ENCODE measurements at places on chromosomes 1 and 21.

GRCh38 chr1:150001415-150001814, 9.1 kb downstream of the OTUD7B start:
- no peak for DNase-seq

DNA sequence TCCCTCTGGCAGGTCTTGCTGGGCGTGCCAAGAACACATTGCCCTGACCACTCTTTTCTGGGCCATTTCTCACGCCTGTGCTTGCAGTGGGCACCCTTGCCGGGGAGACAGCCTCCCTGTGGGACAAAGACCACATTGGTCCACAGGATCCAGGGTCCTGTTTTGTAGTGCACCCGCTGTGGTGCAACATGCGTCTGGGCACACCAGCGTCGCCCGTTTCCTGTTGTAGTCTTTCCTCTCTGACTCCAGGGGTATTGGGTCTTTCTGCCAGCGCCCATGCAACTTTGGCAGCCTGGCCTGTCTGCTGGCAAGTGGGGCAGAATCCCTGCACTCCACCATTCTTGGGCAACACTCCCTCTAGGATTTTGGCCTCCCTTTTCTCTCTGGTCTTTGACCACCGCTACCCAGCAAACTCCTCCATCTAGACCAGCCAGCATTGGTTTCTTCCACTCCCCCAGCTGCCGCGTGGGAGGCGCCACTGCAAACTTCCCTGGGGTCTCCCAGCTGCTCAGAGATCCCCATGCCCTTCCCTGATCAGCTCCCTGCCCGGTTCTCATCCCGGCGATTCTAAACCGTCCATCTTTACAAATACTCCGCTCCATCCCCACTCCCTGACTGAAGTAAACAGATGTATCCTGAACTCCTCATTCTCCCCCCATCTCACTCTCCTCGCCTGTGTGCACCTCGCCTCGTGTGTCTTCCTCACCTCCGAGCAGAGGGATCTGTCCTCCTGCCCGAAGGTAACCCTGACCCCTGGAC, 1.2 kb upstream of the TPRG1L start:
- DNase-seq = no peak

DNA sequence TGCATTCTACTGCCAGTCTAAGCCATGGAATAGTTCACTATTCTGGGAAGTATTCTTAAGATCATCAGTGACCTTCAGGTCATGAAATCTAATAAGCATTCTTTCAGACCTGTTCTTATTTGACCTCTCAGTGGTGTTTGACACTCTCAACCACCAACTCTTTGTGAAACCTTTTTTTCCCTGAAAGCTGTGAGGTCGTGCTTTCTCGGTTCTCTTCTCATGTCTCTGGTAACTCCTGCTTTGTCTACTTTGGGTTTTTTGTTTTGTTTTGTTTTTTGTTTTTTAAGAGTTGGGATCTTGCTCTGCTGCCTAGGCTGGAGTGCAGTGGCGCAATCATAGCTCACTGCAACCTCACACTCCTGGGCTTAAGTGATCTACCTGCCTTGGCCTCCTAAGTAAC, 56.3 kb downstream of the POU2F1 start:
- no peak for DNase-seq

- no peak for DNase-seq
These were observed 19.5 kb downstream of the SUSD4 start for GRCh38 chr1:223344491-223344890.

DNA sequence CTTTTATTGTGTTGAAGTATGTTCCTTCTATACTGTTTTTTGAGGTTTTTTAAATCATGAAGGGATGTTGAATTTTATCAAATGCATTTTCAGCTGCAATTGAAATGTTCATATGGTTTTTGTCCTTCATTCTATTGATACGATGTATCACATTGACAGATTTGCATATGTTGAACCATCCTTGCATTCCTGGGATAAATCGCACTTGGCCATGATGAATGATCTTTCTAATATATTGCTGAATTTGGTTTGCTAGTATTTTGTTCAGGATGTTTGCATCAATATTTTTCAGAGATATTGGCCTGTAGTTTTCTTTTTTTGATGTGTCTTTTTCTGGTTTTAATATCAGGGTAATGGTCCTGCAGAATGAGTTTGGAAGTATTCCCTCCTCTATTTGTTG, 214.0 kb downstream of the LMO4 start:
- no peak for DNase-seq

DNA sequence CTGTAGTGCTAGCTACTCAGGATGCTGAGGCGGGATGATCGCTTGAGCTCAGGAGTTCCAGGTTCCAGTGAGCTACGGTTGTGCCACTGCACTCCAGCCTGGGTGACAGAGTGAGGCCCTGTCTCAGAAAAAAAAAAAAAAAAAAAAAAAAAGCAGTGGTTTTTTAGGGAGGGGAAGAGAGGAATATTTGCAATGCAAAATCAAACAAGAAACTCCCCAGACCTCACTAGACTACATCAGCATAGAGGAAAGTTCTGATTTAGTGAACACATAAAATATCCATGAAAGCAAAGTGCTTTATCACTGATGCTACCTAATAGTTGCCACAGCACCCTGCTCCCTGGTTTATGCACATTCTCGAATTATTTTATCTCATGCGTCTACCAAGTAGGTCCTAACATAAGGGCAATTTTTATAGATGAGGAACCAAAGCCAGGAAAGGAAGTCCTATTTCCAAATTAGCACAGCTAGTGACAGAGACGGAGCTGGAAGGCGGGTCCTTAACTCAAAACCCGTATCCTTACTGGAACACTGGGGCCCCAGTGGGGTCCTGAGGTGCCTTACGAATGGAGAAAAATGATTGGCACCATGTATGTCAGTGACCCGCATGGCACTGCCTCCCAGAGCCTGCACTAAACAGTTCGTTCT, 50.7 kb upstream of the GPR157 start:
- no peak for DNase-seq

DNA sequence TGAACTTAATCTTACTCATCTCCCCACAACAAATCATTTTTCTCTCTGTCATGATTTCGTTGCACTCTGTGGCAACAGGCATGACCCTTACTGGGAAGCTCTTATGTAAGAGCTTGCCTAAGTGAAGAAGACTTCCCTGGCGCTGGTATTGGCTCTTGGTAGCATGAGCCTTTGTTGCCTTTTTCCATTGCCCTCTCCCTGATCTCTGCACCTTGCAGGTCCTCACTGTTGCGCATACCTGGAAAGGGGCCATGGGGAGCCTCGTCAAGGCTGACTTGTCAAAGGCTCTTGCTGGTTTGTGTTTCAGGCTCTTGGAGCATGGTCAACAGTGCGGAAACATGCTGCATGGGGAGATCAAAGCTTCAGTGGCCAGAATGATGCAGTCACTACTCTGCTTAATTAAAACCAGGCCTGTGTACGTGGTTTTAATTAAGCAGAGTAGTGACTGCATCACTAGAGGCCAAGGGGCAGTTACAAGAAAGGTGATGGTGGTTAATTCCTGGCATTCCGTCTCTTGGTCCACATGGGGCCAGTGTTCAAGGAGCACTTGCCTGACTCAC, 141.3 kb downstream of the SPATA46 start:
- DNase-seq = peak; percentile 27

DNA sequence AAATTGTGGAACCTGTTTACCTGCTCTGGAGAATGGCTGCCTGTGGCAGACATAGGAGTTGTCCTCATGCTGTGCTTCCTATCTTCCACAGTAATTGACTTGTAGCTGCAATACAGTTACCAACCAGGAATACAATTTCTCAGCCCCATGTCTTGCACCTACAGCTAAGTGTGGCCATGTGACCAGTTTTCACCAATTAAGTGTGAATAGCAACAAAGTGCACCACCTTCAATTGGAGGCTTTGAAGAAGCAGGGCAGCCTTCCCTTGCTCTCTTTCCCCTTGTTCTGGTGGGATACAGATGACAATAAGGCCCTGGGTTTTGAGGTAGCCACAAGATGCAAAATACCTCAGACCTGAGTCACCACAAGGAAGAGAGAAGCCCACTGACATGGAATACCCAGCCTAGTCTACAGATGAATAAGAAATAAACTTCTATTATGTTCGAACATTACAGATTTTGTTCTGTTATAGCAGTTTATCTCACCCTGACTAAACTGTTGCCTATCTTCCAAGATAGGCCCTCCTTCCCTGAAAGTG, 70.2 kb upstream of the S1PR1 start:
- DNase-seq = no peak

DNA sequence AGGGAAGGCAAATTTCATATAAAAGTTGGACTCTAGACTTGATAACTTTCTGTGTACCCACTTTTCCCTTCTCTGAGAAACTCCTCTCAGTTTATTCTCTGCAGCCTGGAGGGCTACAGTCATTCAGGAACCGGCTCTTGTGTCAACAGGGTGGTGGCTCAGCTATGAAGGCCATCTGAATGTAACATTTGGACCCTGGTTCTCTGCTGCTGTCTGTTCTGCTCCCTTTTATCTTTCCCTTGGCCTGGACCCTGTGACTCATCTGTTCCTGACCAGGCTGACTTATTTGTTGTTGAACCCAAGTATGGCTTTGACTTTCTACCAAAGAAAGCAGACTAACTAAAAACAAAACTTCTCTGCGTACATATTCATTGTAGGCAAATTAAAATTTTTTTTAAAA, 75.4 kb downstream of the CENPF start:
- DNase-seq = no peak

- no peak for DNase-seq
These were observed 8.3 kb downstream of the SUSD4 start for GRCh38 chr1:223355699-223356098.

GRCh38 chr1:109750241-109750882, 9.5 kb upstream of the GSTM3 start:
- no peak for DNase-seq

DNA sequence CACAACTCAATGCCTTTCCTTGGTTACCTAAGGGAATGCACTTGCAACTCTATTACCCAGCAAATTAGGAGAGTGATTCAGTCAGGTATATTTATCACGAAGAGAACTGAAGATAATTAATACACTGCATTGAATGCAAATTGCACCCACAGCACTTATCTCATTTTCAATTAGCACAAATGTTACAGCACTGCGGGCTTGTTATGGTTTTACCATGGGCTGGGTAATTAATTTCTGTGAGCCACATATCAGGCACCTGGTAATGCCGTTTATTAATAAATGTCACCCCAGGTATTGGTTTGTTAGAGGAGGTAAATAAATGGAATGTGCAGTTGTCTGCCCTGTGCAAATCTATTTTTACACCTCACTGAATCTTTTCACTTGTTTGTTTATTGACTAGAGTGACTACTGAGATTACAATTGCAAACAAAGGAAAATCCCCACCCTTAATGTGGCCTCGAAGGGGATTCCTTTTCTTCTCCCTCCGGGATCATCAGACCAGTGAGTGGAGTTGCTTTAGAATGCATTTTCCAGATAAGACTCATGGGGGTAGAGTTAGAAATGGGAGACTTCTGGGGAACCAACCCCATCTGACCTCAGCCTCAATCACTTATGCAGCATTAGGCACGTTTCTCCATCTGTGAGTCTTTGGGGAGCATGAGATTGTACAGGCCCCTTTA, 269.3 kb downstream of the RPS6KC1 start:
- DNase-seq = peak; percentile 63

DNA sequence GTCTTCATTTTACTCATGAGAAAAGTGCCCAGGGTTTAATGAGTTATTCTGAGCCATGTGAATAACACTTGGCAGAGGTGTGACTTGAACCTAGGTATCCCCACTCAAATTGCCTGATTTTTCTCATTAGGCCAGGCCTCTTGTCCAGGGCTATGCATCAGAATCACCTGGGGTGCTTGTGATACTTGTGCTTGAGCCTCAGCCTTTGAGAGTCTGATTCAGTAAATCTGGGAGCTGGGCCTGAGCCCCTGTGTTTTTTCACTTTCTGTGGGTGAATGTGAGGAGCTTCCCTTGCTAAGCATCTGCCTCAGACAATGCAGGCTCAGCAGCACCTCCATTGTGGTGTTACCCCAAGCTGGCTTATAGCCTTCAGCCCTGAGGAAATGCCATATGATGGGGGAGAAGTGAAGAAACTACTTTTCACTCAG, 127.1 kb downstream of the S1PR1 start:
- DNase-seq = no peak

DNA sequence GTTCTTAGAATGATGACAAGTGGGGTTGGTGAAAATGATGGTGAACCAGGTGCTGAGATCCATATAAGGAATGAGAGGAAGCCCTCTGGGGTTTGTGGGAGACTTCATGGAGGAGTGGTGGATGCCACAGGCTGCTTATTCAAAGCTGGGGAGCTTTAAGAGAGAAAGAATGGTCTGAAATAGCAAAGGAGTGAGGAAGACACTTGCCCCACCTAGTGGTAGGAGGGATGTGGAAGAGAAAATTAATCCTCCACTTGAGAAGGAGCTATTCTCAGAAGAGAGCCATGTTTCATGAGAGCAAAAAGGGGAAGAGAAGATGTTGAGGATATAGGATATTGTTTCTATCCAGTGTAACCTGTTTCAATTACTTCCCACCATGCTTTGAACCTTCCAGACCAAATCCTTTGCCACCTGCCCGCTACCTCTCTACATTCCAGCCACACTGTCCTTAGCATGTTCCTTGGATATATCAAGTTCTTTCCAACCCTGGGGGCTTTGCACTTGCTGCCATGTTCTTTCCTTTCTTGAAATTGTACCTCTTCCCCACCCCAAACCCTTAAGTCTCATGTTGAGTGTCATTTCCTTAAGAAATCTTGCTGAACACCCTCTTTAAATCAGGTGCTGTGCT, 19.6 kb upstream of the ZNF648 start:
- peak; percentile 67 for DNase-seq

- no peak for DNase-seq
These were observed 101.1 kb downstream of the RHOU start for GRCh38 chr1:228836427-228836826.

DNA sequence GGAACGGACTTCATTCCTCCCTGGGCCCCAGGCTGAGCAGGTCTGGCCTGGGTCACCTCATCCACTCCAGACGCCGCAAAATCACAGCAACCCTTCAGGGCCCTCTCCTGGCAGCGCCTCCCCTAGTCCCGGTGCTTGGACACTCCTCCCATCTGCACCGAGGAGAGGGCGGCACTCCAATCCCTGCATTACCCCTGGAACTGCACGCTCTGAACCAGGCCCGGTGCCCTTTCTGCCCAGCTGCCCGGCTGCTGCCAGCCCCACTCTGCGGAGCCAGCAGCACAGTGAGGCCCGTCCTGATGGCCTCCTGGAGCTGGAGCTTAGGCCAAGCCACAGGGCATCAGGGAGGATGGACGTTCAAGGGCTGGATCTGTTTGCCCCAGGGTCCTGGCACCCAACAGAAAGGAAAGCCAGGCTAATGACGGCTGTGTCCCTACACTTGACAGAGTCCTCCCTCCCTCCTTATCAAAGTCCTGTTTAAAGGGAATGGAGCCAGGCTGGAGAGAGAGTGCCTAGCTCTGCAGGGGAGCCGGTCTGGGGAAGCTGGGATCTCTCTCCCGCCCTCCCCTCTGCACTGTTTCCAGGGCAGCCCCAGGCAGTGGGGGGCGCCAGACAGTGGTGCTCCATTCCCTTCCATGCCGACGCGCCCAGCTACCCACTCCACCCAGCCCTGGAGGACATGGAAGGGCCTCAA, 12.7 kb downstream of the COL6A2 start:
- DNase-seq = no peak

DNA sequence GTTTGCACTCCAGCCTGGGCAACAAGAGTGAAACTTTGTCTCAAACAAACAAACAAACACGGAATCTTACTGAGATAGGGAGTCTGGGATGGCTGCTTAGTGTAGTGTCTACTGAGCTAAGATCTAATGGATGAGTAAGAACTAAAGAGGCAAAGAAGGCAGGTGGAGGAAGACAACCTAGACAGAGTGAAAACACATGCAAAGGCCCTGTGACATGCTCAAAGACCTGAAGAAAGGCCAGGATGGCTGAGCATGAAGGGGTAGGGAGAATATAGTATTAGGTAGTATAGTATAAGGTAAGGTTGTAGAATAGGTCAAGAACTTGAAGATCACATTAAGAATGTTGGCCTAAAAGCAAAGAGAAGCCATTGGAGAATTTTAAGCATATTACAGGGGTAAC, 49.1 kb downstream of the MAP3K7CL start:
- DNase-seq = no peak

- DNase-seq = no peak
These were observed 68.7 kb downstream of the MORN1 start for GRCh38 chr1:2322581-2323211.
